ENCODE measurements at places on chromosomes 3 and 15.
A peak's percentile ranks its signal among the peaks of the same experiment; 100 is the strongest.

DNA sequence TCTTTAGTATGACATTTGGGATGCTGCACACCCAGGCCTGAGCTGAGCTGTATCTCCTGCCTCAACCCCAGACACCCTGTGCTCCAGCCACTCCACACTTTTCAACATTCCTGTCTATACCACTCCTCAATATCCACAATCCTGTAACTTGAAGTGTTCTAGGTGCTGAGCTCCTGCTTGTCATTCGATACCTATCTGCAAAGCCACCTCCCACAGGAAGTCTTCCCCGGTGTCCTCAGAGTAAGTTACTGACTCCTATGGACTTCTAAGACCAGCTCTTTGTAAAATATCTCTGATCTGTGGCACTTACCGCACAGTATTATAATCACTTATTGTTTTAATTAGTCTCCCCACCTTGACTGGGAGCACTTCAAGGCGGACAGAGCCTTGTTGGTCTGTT, 1.2 kb upstream of the CAV3 start:
- no peak for DNase-seq

- no peak for DNase-seq
These were observed 81.4 kb downstream of the FOXP1 start for GRCh38 chr3:71502066-71502625.

- no peak for DNase-seq
These were observed 675.1 kb downstream of the NLGN1 start for GRCh38 chr3:174072675-174073074.

- DNase-seq: no peak
These were observed 88.6 kb upstream of the ZNF385D start for GRCh38 chr3:21839592-21839991.

- no peak for DNase-seq
These were observed 155.2 kb downstream of the NFKBIZ start for GRCh38 chr3:102004561-102004960.

- DNase-seq: no peak
These were observed 69.3 kb upstream of the CGNL1 start for GRCh38 chr15:57306944-57307411.

GRCh38 chr3:181541414-181541813, 170.3 kb upstream of the SOX2 start:
- no peak for DNase-seq

DNA sequence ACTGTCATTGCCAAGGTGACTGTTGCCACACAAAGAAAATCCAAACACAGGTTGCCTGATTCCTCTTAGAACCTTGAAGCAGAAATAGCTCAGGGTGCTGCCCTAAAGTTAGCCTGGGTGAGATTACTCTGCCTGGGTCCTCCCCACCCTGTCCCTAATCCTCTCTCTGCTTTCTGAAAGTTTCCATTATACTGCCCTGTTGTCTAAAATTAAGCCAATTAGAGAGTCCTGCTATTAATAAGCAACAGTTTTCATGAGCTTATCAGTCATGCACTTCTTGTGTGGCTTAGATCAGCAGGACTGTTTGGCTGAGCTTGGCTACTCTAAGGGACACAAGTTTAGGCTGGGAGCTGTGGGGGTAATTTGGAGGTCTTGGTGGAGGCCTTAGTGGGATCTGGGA, 334.7 kb upstream of the LRRFIP2 start:
- DNase-seq: no peak

DNA sequence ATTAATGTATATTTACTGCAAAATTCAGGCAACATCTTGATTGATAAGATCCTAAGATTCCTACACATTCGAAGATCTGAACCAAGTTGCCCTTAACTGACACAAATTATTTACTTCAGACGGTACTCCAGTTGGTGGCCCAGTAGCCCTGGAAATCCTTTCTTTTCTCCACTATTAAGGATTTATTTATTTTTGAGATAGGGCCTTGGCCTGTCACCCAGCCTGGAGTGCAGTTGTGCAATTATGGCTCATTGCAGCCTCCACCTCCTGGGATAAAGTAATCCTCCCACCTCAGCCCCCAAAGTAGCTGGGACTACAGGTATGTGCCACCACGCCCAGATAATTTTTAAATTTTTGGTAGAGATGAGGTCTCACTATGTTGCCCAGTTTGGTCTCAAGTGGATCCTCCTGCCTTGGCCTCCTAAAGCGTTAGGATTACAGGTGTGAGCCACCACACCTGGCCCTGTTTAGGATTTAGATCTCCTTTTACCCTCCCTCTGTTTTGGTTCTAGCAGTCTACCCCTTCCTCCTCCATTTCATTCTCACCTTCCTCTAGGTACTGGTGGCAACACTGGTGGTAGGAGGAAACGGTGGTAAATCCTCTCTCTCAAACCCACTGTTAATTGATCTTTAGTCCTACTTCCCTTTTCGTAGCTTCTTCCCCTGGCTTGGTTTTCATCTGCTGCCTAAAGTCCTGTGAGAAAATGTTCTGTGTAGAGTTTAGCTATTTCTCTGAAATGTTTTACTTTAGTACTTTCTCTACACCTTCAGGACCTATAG, 12.7 kb upstream of the ZNF609 start:
- no peak for DNase-seq

DNA sequence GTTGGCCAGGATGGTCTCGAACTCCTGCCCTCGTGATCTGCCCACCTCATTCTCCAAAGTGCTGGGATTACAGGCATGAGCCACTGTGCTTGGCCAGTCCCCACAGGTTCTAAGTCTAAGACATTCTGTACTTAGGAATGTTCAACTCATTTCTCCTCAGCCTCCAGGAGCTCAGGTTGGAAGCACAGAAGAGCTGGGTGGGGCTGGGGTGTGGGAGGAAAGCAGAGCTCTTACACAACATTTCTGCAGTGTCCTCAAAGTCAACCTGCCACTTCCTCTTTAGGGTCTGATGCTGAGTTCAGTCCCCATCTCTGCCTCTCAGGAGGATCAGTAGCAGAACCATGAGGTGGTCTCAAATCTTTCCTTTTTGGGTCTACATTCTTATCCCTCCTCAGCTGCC, 75.5 kb downstream of the MRPL46 start:
- no peak for DNase-seq

GRCh38 chr3:14413381-14414071, 11.1 kb downstream of the SLC6A6 start:
- no peak for DNase-seq

- no peak for DNase-seq
These were observed 177.7 kb downstream of the THRB start for GRCh38 chr3:24316887-24317383.

DNA sequence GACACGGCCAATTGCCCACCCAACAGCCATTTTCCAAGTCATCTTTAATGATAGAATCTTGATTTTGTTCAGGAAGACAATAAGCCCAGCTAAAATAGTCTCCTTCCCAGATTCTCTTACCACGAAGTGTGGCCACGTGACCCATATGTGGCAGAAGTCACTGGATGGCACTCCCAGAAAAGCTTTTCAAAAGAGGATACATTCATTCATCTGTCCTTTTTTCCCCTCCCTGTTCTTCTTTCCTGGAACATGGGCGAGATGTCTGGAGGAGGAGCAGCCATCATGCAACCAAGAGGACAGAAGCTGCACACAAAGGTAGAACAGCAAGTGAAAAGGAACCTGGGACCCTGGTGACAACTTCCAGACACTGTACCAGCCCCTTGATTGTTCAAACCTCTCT, 174.7 kb downstream of the UACA start:
- no peak for DNase-seq

GRCh38 chr3:150308481-150309256, 99.4 kb upstream of the TSC22D2 start:
- DNase-seq: no peak

GRCh38 chr3:117126946-117127546, 417.5 kb downstream of the TUSC7 start:
- DNase-seq: no peak

- no peak for DNase-seq
These were observed 5.5 kb downstream of the PAQR5 start for GRCh38 chr15:69304182-69304545.

- no peak for DNase-seq
These were observed 115.6 kb downstream of the ADAMTSL3 start for GRCh38 chr15:83769411-83769999.

GRCh38 chr15:58175955-58176354, 37.8 kb downstream of the AQP9 start:
- no peak for DNase-seq

GRCh38 chr3:128424508-128425069, 42.1 kb downstream of the DNAJB8 start:
- no peak for DNase-seq

DNA sequence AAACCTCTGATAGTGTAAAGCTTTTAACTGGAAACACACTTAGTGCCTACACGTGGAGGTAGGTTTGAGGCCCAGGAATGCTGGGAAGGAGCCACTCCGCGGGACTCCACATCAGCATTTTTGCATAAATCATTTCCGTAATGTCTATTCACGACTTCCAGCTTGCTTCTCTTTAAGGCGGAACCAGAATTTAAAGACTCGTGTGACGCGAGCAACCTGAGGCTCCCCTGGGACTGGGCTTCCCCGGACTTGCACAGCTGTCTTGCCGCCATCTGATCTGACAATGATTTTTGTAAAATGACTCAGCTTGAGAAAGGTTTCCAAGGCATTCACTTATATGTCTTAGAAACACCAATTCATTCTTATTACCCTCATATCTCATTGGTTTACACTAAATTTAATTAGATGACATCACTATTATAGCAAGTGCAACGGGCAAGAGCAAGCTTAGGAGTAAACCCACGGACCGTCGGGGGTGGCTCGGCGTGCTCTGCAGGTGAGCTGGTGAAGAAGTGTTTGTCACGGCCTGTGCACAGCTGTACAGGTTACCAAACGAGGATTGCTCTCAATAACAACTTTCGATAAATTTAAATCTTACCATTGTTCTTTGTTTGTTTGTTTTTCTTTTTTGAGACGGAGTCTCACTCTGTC, 95.2 kb downstream of the CHSY1 start:
- no peak for DNase-seq

GRCh38 chr3:159840703-159841299, 147.8 kb upstream of the IL12A start:
- DNase-seq: no peak

DNA sequence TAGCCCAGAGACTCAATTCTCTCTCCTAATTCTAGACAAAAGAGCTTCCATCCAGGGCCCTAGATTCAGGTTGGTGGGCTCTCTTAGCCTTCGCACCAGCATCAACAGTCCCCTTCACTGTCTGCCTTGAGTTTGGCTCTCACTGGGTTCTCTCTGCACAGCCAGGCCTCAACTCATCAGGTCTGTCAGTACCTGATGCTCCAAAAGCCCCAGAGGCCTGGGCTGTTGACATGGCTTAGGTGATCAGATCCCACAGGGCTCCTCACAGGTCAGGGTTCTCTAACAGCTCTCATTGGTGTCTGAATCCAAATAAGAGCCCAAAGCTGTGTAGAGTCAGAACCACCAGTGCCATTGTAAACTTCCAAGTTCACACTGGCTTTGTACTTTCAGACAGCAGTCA, 206.6 kb upstream of the PPP2R3A start:
- DNase-seq: no peak

DNA sequence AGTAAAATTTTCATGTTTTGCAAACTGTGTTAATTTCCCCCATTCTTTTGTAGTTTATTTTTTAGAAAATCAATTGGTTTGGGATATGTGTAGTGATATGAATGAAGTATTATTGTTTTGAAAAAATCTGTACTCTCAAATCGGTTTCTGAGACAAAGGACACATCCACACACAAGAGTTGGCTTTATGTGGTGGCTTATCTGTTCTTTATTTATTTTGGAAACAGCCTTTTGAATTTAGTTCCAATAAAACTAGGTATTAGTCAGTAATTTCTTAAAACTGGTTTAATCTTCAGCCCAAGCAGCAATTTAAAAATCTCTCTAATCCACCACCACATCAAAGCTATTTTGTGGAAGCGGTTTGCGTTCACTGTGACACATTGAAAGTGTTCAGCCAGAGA, 741.5 kb upstream of the GRM7 start:
- DNase-seq: no peak

DNA sequence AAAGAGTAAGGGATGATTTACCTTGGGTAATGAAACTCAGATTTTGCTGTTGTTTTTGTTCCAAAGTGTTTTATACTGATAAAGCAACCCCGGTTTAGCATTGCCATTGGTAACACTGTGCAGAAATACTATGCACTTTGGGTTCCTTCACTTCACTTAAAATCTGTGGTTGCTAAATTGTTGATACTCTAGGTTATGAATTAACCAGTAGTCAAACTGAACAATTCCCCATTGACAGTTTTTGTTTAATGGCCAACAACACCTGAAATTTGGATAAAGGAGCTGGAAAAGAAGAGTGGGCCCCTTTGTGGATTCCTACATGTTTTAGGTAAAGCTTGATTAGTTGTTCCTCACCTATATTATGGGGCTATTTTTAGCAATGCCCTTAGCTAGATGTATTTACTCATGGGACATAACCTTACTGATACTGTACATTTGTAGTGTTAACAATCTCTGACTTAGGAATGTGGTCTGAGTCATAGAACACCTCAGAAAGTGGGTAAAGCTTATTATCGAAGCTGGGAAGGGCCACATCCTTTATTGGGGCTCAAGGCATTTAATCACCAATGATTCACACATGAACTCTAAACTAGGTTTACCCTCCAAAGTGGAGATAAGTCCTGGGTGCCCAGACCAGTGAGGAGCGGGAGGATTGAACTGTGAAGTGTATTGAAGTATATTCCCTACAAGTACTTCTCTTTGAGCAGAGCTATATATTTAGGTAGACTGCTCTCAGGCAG, 29.5 kb upstream of the THRB start:
- DNase-seq: no peak

- DNase-seq: peak; percentile 40
These were observed 59.7 kb upstream of the KBTBD8 start for GRCh38 chr3:66938338-66938963.

- DNase-seq: no peak
These were observed 237.7 kb upstream of the AZI2 start for GRCh38 chr3:28586325-28586724.

- peak; percentile 85 for DNase-seq
These were observed 71.6 kb upstream of the RPL35A start for GRCh38 chr3:197878427-197878826.

DNA sequence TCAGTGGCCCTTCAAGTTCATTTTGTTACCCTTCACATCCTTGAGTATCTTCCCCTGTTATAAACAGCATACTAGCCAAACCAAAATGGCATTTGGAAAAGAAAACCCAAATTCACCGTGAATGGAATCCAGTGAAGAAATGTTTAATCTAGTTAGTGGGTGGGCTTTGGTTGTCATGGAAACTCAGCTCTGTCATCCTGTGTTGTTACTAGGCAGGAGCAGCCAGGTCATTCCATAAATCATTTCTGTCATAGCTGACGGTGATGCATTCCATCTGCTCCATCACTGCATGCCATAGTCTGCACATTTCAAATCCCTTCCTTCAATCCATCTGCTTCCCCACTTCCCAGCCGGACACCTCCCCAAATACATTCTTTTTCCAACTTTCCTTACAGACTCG, 140.4 kb upstream of the CGNL1 start:
- no peak for DNase-seq

- no peak for DNase-seq
These were observed 15.8 kb downstream of the SCG5 start for GRCh38 chr15:32657198-32657883.

DNA sequence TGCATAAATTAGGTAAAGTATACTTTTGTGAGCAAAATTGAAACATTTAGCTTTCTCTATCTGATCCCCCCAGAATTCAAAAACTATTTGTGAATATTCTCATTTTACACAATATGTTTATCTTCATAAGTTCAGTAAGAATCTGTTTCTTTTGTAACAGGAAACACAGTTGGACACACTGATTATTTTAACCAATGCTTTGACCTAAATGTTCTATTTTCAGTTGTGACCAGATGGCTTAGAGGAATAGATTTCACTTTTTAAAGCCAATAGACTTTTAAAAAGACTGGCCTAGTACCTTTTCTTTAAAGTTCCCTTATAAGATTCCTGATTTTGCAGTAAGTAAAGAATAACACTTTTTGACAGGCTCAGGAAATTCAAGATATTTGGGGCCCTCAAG, 74.0 kb upstream of the STRIT1 start:
- no peak for DNase-seq

- no peak for DNase-seq
These were observed 170.5 kb downstream of the GREM1 start for GRCh38 chr15:32888221-32888761.

Data from activated T-cell treated with anti-CD3 and anti-CD28 coated beads, Interleukin-2, amount 50 U/mL, for 72 hours (primary cell).